Activated CD4-positive, alpha-beta T cell treated with anti-CD3 and anti-CD28 coated beads, Interleukin-2, Interleukin-4, amounts not matched to agents 100 ng/mL and 50 ng/mL, durations not matched to agents 16 hours and 8 hours (primary cell): ENCODE measurements at places on chromosomes 3 and 15.

DNA sequence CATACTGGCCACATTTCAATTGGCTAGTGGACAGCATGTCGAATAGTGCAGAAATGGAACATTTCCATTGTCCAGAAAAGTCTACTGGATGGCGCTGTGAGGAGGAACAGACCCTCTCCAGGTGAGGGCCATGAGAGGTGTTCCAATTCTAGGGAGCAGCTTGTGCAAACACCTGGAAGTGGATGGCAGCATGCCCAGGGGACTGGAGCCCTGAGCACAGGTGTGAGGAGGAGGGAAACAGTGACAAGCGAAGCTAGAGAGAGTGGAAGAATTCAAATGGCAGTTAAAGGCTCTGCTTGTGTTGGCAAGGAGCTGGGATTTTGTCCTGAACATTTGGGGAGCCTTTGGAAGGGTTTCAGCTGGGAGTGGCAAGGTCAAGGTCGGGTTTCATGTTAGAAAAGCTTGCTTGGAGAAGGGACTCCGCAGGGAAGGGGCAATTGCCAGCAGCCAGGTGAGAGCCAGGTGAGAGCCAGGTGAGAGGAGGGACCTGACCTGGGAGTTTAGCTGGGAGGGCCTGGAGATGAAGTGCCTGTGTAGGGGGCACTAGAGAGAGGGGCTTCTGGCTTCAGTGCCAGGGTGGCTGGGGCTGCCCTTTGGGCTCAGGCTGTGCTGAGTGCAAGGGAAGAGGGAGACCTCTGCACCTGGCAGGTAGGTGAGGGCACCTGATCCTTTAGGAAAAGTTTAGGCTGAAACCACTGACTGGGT lies 93.8 kb downstream of the LINGO1 start:
- DNase-seq, result no peak

DNA sequence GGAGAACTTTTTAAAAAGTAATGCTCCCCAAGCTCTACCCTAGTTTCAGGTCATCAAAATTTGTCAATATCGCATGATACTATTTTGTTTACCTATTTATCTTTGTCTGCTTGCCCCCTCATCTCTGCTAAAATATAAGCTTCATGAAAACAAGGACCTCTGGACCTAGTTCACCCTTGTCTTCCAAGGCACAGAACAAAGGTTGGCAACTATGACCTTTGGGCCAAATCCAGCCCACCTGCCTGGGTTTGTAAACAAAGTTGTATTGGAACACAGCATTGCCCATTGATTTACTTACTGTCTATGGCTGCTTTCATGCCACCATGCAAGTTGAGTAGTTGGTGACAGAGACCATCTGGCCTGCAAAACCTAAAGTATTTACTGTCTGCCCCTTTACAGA lies 462.2 kb upstream of the SUCLG2 start:
- DNase-seq, result no peak

DNA sequence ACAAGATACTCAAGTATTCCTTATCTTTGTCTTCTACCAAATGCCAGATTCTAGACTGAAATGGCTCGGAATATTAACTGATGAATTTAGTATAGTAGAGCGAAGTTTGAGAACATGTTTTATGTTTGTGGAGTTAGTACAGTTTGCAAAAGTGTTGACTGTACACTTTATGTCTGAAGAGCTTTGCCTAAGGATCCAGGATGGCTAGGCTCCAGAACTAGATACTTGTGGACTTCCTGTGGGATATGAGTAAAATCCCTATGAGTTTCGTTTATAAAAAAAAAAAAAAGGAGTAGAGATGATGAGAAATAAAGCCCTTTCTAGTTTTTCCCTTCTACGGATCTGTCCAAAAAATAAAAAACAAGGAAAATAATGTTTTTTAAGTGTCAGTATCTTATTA lies 96.7 kb downstream of the TP63 start:
- no peak for DNase-seq

DNA sequence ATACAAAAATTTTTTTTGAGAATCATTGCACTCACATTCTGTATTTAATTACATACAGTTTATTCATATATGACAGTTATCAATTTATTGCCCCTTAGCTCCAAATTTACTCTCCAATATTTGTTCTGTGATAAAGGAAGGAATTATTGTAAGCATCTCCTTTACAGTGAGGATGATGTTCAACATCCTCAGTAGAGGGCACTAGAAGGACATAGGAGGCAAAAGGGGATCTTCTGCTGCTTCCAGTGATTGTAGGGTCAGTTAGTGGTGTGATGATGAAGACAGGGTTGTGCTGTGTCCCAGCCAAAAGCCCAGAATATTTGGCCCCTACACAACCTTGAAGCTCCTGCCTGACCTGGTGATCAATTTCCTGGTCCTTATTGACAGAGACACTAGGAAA lies 89.9 kb upstream of the DCBLD2 start:
- DNase-seq, result no peak

- DNase-seq, result no peak
Observed at GRCh38 chr3:15514663-15515340, 6.7 kb downstream of the COLQ start.

GRCh38 chr3:192986379-192986778 lies 68.7 kb upstream of the MB21D2 start:
- no peak for DNase-seq

- DNase-seq, result no peak
Observed at GRCh38 chr15:91807122-91807521, 46.4 kb upstream of the SLCO3A1 start.

DNA sequence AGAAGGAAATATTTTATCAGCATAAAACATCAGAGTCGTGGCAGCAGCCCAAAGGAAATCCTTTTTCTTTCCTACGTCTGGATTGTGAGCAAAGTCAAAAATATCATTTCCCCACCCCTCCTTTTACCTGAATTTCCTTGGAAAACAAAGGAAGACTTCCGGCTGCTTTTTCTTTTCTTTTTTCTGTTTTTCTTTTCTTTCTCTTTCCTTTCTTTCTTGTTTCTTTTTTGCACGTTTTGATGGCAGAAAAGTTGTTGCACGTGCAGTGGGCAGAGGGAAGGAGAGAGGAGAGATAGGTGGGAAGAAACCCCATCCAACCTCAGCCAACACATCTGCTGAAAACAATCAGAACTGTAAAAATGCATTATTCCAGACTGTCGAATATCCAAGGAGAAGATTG lies 544 bp upstream of the MYO1E start:
- no peak for DNase-seq

- no peak for DNase-seq
Observed at GRCh38 chr15:61974759-61975158, 85.5 kb downstream of the VPS13C start.

- peak; percentile 55 for DNase-seq
Observed at GRCh38 chr15:39788108-39788507, 5.5 kb upstream of the FSIP1 start.

- DNase-seq, result no peak
Observed at GRCh38 chr3:24604215-24604614, 109.6 kb upstream of the THRB start.

DNA sequence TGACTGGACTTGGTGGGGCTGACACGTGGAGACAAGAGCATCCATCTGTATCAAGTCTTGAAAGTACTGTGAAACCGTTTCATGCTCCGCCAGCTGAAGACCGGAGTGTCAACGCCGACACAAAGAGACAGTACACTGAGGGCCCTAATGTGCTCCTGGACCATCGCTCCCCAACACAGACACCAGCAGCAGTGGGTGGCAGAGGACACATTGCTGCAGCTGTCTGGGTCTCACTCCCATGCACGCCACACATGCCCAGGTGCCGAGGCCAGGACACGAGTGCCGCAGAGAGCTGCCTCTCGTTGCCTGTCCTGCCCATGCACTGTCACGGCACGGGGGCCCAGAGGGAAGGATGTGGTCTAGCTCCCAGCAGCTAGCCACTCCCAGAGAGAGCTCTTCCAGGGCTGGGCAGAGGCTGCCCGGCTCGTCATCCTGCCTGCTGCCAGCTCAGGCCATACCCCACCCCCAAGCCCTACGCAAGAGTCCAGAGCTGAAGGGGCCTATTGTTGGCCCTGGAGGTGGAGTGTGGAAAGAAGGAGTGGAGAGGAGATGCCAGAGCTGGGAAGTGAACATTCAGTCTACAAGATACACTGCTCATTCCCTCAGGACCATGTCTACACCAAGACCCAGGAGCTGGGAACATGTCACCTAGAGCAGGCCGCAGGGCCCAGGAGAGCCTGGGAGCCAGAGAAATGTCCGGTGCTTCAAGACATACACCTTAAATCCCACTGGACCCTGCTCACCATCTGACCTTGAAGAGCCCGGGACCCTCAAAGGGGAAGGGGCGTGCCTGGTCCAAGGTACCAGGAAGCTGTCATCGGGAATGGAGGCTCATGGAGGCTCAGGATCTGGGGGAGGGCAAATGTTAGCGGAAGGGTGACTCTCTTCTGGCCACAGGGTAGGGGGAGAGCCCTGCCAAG lies 7.7 kb downstream of the TNK2 start:
- peak; percentile 60 for DNase-seq

DNA sequence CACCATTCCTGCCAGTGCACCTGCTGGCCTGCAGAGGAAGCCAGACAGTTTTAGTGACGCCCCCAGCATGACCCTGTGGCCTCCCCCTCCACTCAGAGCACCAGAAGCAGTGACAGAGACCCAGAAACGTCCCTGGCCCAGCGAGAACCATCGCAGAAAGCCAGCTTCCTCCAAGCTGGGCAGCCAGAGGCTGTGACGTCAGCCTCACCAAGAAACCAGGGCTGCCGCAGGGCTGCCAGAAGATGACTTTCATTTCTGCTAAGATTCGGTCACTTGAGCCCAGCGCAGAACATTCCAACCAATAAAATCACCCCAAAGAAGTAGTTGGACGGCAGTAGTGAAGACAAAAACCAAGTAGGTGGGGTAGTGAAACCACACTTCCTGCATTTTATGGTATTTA lies 29.6 kb upstream of the RPL32 start:
- DNase-seq, result no peak

- no peak for DNase-seq
Observed at GRCh38 chr3:177190756-177191681, 6.3 kb downstream of the TBL1XR1 start.

- DNase-seq, result peak; percentile 34
Observed at GRCh38 chr15:66085128-66085527, 168.4 kb downstream of the MEGF11 start.

- peak; percentile 17 for DNase-seq
Observed at GRCh38 chr3:72951259-72951722, 45.3 kb upstream of the PPP4R2 start.

- DNase-seq, result no peak
Observed at GRCh38 chr15:81152799-81153198, 18.7 kb downstream of the CFAP161 start.

GRCh38 chr15:85831415-85832113 lies 36.8 kb upstream of the KLHL25 start:
- DNase-seq, result peak; percentile 4

GRCh38 chr3:151838574-151839312 lies 24.8 kb downstream of the AADAC start:
- peak; percentile 55 for DNase-seq

DNA sequence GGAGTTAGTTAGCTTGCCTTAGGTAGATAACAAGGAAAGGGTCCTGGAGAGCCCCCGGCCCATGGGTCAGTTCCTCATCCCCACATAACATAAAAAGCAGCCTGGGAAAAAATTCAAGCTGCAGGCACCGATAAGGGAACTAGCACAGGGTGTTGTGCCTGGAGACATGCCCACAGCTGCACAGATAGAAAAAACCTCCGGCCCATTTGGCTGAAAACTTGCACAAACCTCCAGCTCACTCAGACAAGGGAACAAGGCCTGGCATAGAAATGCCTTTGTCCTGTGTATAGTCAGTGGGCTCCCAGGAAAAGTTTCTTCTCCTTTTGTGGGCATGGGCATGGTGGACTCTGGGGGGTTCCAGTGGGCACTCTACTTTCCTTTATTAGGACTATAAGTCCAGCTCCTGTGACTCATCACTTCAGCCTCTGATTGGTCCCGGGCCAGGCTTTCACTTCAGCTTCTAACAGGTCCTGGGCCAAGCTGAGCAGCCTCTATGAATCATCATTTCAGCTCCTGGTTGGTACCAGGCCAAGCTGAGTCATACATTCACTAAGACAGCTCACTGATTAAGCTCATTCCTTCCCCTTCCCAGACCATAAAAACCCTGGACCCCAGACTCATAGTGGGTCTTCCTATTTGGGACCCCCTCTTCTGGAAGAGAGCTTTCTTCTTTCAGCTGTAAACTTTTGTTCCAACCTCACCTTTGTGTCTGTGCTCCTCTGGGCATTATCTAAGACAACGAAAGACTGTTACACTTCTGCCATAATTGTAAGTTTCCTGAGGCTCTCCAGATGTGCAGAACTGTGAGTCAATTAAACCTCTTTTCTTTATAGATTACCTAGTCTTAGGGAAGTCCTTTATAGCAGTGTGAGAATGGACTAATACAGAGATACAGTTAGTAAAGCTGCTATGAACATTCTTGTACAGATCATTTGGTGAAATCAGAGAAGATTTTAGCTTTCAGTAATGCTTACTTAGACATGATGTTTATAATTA lies 348.0 kb upstream of the DPPA4 start:
- DNase-seq, result no peak

DNA sequence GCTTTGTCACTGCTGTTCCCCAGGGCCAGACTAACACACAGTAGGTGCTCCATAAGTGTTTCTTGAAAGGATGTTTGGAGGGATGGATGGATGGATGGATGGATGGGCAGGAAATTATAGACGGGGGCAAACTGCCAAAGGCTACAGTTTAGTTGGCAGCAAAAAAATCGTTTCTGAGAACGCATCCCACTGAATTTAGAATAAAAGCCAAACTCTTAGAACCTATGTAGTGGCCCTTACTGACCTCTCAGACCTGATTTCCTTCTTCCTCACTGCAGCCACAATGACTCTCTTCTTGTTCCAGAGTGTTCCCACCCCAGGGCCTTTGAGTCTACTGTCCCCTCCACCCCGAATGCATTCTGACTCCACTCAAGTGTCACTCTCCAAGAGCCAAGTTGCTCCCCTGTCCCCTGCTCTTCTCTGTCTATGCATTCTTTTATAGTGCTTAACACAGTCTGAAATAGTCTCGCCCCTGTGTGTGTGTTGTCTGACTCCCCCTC lies 5.2 kb upstream of the GATA2 start:
- DNase-seq, result no peak

DNA sequence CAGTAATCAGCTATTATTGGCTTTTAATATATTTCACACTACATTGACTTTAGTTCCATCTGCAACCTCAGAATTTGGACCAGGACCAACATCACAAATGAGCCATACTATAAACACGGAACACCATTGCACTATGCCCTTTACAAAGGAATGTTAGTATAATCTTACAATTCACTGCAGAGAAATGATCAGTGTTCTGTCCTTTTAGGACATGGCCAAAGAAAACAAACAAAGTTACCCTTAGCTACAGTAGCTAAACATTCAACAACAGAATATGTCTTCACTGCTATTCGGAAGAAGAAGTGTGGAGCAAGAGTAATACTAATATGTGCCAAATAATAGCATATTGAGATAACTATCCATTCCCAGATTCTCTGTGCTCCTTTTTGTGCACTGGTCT lies 90.4 kb downstream of the NAALADL2 start:
- no peak for DNase-seq

- DNase-seq, result no peak
Observed at GRCh38 chr3:112042842-112043280, 8.3 kb downstream of the TMPRSS7 start.

GRCh38 chr15:33915571-33916407 lies 52.5 kb upstream of the CHRM5 start:
- DNase-seq, result no peak

DNA sequence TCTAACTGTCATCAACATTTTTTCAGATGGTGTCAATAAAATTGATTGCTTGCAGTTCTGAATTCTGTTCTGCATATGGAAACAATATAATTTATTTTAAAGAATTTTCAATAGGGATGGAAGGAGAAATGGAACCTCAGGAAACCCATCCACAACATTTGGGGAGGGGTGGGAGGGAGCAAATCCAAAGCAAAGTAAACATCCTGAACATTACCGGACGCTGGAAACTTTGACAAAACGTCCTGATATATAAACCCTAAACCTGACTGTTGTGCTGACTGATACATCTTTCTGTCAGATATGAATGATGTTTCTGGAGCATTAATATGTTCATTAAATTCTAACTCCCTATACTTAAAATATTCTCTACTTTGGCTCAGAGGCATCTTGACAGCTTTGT lies 479.0 kb downstream of the FOXP1 start:
- DNase-seq, result no peak
